Occipital lobe (tissue), 3 donors: ENCODE measurements at places on chromosomes 3 and 15. TPM values are rescaled to one million over a fixed set of nuclear protein-coding genes. Genes with fewer than 3 reads are reported as not detected.

RFT1 gene
- 8.6 TPM for total RNA-seq

SLC28A1 gene
- not detected for total RNA-seq

PAQR9 gene
- total RNA-seq, result 0.94 TPM

CKMT1B gene
- 6.7 TPM for total RNA-seq

SCN11A gene
- 0.31 TPM for total RNA-seq

KLF13 gene
- total RNA-seq, result 47.9 TPM

ACVR2B gene
- 42.6 TPM for total RNA-seq

MAP3K13 gene
- 46.8 TPM for total RNA-seq

PTH1R gene
- total RNA-seq, result 2.3 TPM

NPAP1 gene
- 0.31 TPM for total RNA-seq

CHRM5 gene
- 0.47 TPM for total RNA-seq

CPNE9 gene
- 0.31 TPM for total RNA-seq

PP2D1 gene
- total RNA-seq, result not detected

MBNL1 gene
- 68.5 TPM for total RNA-seq

DRD3 gene
- total RNA-seq, result not detected

OR5K2 gene
- total RNA-seq, result not detected

EPB42 gene
- 0.94 TPM for total RNA-seq

SLC6A1 gene
- total RNA-seq, result 61.1 TPM

ALDH1A2 gene
- total RNA-seq, result 6.1 TPM

NANOGP8 gene
- total RNA-seq, result not detected

TMEM207 gene
- not detected for total RNA-seq

PEX5L gene
- 49.6 TPM for total RNA-seq

PLSCR5 gene
- total RNA-seq, result not detected

NDUFAF3 gene
- total RNA-seq, result 33.4 TPM
